ENCODE measurements at places on chromosomes 12 and 14.

- DNase-seq = no peak
- H3K27ac ChIP-seq = no peak overlapping the region
- H3K4me3 ChIP-seq = no peak overlapping the region
- H3K27me3 ChIP-seq = no peaks in the 10 kb centered on the region
Measured at GRCh38 chr14:89163031-89163636, 253.9 kb downstream of the FOXN3 start.

DNA sequence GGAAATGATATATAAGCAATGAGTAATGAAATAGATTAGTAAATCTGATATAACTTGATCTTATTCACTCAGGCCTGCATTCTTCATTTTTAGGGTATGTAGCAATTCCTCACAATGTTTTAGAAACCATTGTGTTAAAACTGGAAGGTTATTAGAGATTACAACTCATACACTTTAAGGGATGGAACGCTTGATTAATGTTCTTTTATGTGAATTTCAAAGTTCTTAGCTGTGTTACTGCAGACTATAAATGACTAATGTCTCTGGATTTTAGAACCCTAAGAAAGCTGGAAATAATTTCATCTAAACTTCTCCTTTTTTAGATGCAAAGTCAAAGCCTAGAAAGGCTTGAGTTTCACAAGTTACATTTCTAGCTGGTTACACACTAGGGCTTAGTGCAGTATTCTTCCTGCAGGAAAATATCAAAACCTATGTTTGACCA lies 148.2 kb upstream of the CLEC14A start:
- H3K27me3 ChIP-seq = no peaks in the 10 kb centered on the region
- no peaks in the 10 kb centered on the region for H3K4me1 ChIP-seq
- H3K27ac ChIP-seq = no peak overlapping the region
- no peak for DNase-seq

DNA sequence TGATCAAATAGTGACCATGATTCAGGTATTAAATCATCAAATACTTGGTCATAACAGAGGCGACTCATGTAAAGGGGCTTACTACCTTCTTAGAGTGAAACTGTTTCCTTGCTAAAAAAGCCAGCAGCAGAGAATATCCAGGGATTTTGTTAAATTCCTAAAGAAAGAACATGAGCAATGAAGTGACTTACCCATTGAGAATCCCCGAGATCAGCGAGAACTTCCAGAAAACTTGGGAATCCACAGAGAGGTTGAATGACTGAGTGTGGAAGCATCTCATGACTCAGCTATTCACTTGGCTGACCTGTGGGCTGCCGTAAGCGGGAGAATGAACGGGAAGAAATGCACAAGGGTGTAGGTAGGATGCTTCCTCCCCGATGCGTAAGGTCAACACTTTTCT lies 85.3 kb upstream of the KCNA1 start:
- no peak overlapping the region for H3K27ac ChIP-seq
- no peaks in the 10 kb centered on the region for H3K4me1 ChIP-seq
- no peak overlapping the region for H3K4me3 ChIP-seq
- H3K27me3 ChIP-seq = no peaks in the 10 kb centered on the region
- no peaks in the 10 kb centered on the region for H3K36me3 ChIP-seq

DNA sequence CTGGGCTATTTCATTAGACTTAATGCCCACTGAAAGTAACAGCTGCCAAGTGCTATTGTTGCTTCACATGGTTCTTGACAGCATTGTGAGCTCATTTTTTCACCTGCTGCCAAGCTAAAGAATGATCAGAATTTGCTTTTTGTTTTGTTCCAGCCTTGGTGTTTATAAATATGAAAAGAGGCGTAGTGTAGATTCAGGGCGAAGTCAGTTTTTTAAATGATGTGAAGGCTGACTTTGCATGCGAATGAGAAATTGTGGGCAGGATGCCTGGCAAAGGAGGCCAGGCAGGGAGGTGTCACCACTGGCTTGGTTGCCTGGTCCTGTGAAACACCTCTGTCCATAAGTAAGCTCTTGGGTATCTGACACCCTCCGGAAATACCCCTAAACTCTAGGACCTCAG lies 93.3 kb upstream of the NAP1L1 start:
- no peaks in the 10 kb centered on the region for H3K27me3 ChIP-seq
- H3K27ac ChIP-seq = no peak overlapping the region
- H3K4me3 ChIP-seq = no peak overlapping the region

- H3K27ac ChIP-seq = no peak overlapping the region
- peaks cover 21% of the 10 kb centered on the region for H3K4me1 ChIP-seq
- no peak overlapping the region for H3K4me3 ChIP-seq
- H3K27me3 ChIP-seq = no peaks in the 10 kb centered on the region
- H3K36me3 ChIP-seq = no peaks in the 10 kb centered on the region
Measured at GRCh38 chr14:91392623-91393303, 24.9 kb downstream of the CCDC88C start.

Measured in lung (tissue), 17 donors.